ENCODE measurements at places on chromosomes 16 and 17.
A peak's percentile ranks its signal among the peaks of the same experiment; 100 is the strongest.

DNA sequence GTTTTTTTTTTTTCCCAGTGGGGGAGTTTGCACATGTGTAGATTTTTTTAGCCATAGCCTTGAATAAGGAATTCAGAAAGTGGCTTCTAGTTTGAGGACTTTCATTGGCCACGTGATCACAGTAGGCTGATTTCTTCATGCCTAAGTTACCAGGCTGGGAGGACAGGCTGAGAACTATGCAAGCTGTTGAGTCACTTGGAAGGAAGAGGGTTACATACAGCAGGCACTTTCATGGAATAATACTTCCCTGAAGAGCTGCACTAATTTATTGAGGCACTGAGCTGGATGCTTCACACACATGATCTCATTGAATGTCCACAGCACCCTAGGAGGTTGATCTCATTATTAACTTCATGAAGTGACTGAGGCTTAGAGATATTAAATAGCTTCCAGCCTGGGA lies 22.8 kb downstream of the PRKCB start:
- DNase-seq: no peak

DNA sequence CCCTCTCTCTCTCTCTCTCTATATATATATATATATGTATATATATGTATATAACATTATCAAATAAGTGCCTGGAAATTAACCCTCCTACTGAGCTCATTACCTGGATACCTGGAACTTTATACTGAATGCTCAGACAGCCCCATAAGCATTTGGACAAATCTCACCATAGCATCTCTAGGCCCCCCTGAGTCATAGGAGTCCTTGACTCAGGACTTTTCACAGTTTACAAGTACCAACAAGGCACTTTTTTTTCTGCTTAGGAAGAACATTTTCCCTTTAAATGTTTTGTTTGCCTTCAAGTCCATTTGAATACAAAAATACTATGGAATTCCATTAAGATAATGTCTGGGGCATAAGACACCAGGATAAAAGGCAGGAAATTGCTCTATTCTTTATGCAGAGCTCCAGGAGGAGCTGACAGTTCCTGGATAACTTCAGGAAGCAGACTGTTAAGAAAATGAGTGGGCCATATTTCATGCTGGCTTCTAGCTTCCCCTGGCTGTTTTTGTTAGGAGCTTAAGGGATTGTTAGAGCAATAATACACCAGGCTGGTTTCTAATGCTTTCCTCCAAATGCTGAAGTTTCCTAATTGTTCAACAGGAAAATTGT lies 171.7 kb upstream of the ASIC2 start:
- DNase-seq: no peak

- peak; percentile 48 for DNase-seq
Measured at GRCh38 chr16:88455610-88456355, 2.7 kb downstream of the ZFPM1 start.

DNA sequence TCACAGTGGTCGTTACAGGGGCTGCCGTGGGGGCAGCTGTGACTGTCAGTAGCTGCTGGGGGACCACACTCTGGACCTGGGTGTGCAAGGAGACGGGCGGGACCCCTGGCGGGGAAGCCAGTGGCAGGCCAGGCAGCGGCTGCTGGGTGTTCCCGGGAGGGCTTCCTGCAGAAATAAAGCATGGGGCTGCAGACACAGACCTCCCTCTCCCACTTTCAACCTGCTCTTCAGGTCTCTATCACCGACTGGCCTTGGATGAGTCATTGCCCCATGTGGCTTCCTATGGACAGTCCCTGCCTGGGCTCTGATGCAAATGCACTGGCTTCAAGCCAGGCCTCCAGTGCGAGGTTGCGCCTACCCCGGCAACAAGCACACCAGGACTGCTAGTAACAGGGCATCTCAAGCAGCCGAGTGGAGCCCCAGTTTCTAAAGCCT lies 17.2 kb downstream of the SREBF1 start:
- peak; percentile 81 for DNase-seq

DNA sequence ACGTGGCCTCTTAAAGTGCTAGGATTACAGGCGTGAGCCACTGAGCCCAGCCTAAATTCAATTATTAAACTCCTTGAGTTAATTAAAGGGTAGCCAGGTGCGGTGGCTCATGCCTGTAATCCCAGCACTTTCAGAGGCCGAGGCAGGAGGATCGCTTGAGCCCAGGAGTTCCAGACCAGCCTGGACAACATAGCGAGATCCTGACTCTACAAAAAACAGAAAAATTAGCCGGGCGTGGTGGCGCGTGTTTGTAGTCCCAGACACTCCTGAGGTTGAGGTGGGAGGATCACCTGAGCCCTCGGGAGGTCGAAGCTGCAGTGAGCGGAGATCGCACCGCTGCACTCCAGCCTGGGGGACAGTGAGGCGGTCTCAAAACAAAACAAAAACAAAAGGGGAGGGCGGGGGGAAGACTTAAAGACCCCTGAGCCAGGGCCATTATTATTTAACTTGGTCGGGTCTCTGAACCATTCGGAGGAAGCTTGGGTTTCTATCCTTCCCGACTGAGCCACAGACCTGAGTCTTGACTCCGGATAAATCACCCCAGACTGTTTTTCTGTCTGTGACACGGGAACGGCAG lies 19.5 kb downstream of the BCL7C start:
- DNase-seq: no peak

DNA sequence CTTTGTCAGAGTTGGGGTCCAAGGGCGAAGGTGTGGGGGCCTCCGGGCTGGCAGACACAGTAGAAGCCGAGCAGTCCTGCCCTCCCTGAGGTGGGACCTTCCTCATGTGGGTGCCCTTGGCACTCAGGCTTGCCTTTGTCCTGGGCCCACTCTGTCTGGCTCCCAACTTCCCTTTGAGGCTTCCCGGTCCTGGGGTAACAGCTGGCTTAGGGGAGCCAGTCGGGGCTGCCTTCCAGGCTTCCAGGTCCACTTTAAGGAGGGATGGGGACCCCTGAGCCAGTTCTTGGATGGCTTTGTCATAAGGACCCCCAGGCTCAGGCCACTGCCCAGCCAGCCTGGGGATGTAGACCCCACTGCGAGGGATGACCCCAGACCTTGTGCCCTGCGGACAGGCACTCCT lies 7.8 kb downstream of the GAS2L2 start:
- no peak for DNase-seq

DNA sequence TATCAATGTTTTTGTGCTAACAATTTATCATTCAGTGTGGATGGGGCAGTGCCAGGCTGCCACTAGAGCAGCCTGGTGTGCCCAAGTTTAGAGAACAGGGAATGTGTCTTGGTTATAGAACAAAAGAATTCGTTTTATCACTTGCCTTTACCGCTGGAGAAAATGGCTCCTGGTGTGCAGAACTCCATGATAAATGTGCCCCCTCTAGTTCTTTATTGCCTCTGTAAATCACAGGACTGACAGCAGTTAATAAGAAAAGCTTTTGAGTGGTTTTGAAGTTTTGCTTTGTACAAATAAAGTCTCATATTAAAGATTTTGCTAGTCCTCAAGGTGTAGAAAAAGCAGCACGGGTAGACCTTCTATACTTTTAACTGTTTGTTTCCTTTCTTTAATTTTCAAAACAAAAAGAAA lies 28.2 kb upstream of the PSMD7 start:
- no peak for DNase-seq

DNA sequence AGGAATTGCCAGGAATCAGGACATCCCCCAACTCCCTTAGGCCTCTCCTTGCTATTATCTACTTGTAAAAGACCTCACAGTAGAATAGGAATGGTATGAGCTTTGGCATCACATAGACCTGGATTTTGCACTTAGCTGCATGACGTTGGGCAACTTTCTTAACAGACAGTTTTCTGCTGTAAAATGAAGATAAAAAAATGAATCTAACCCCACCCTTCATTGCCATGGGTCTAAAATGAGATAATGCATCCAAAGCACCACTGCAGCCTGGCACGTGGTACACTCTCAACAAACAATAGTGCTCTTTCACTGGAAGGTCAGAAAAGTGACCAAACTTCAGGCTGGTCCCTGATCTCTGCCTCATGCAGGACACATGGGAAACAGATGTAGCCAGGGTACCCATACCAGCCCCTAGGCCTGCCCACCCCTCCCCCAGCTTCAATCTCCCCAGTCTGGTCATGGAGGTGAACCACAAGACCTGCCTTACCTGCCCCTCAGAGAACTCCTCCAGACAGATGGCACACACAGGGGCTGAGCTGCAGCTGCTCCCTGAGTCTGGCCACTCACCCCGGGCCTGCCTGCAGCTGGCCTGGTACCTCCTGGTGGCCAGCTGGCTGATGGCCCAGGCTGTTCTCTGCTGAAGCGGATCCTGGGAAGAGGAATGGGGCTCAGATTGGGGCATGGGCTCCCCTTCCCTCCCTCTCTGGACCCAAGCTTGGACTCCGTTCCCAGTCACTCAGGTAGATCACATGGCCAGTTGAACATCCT lies 8.5 kb upstream of the SUPT4H1 start:
- DNase-seq: no peak

DNA sequence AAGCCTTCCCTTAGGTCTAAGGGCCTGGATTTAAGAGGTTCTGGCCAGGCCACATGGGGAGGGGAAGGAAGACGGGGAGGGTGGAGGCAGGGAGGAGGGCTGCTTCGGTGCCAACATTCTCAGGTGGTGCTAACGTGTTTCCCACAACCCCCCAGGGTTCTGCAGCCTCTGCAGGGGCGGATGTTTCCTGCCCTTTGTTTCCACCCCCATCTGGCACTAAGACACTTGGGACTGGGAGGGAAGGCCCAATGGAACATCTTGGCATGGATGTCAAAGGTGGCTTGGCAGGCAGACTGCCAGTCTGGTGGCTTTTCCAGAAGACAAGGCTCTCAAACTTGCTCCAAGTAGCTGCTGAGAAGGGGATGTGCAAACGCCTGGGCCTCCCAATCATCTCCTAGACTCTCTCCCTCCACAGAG lies 12.7 kb downstream of the HIC1 start:
- peak; percentile 80 for DNase-seq

- DNase-seq: no peak
Measured at GRCh38 chr16:68429076-68429854, 19.0 kb downstream of the SMPD3 start.

GRCh38 chr17:51860954-51861561 lies 297.5 kb downstream of the CA10 start:
- DNase-seq: peak; percentile 18

GRCh38 chr16:66948837-66949225 lies 12.2 kb upstream of the CES3 start:
- DNase-seq: no peak

DNA sequence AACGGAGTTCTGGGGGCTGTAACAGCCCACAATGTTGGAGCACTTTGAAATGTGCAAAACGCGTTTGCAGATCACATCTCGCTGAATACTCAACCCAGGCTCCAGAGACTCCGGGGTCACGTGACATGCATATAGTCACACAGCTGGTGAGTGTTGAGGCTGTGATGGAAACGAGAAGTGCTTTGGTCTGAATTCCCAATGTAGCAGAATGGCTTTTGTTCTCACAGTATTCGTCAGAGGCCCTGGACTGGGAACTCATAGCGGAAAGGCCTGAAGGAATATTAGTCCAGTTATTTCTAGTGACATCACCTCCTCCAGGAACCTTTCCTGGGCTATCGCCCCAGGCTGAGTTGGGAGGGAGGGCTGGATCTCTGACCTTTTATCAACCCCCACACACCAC lies 95.8 kb upstream of the CRHR1 start:
- DNase-seq: no peak

GRCh38 chr16:79535130-79535529 lies 65.4 kb downstream of the MAF start:
- DNase-seq: no peak

DNA sequence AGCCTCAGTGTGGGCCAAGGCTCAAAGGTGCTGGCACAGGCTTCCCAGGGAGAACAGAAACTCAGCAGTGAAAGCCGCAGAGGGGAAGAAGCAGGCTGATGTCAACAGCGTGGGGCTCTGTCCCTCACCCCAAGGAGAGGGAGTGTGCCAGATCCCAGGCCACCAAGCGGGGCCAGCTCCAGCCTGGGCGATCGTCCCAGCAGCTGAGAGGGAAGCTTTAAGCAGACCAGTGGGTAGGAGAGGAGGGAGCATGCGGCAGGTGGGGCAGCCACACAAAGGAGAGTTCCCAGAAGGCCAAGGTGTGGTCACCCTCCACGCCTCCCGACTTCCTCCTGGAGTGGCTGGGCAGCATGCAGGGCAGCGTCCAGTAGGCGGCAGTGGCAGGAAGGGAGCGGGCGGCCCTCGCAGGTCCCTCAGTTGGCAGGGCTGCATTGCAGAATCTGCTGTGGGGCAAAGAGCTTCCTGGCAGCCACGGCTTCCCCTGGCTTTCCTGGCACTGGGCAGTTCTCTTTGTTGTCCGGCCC lies 6.0 kb downstream of the SYNGR2 start:
- DNase-seq: no peak

GRCh38 chr16:85894266-85894665 lies 4.7 kb upstream of the IRF8 start:
- DNase-seq: no peak

DNA sequence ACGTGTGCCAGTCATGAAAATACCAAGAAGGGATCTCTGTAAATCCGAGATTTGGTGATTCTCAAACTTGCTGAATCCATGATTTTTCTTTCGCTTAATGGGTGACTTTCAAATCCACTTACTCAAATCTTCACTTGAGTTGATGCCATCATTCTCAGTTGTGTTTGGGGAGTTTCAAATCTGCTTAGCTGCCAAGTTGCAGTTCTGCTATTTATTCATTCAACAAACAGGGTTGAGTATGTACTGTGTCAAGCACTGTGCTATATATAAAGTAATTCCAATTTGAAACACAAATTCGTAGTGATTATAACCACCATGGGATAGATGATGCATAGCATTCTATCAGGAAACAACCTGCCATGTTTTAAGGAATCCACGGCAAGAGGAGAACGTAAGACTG lies 394.3 kb downstream of the CDH13 start:
- DNase-seq: no peak

DNA sequence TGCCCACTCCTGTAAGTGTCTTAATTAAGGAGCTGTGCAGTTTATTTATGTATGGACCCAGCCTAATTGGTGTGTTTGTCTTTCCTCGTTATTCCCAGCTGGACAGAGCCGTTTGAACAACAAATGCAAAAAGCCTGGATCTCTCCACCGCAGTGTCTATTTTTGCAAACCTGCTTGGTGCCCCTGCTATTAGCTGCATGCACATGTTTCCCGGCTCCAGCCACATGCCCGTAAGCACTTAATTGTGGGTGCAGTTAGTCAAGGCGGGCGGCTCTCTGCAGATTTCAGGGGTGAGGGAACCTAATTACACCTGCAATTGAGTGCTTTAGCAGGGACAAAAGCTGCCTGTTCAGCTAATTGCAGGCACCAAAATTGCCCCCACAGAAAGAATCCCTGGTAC lies 74.0 kb upstream of the GSE1 start:
- DNase-seq: no peak

DNA sequence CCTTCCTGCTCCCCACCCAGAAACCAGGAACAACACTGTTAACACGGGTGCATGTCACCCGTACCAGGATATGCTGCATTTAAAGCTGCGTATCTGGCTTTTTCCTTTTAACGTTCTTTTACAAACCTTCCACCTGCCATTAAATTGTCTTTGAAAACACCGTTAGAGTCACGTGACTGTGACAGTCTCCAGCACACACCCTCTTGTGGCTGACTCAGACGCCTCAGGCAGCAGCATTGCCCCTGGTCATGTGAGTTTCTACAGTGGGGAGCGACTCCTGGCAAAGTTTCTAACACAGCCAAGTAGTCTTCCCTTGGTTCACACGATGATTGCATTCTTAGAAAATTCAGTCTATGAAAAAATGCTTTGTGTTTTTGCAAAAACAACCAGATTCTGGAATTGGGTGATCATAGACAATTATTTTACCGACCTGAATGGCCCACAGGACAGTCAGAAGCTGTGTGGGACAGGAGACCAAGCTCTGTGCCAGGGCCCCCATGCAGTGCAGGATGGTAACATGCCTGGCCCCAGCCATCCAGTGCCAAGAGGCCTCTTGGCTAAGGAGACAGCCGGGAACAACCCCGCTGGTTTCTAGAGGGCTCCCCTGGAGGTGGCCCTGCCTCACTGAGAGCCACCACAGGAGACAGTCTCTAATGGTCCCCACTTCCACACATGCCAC lies 199.1 kb downstream of the KATNIP start:
- peak; percentile 61 for DNase-seq

All from fibroblast of skin of right biceps (primary cell).